ENCODE measurements at places on chromosomes 2 and 18. TPM values are rescaled to one million over a fixed set of nuclear protein-coding genes. Genes with fewer than 3 reads are reported as not detected.

Gene SERPINB8
- 30.4 TPM for total RNA-seq

Gene ACTG2
- total RNA-seq: 0.72 TPM

Gene KIDINS220
- 134 TPM for total RNA-seq

Gene TYMS
- 5.3 TPM for total RNA-seq

Gene IFIH1
- 9.1 TPM for total RNA-seq

Gene NR4A2
- total RNA-seq: 0.72 TPM

Gene HOXD3
- total RNA-seq: 2.1 TPM

Data from osteoblast (primary cell).